H9 (cell line): ENCODE measurements at places on chromosomes 13 and 19.

- H3K27ac ChIP-seq: no peak overlapping the region
- H3K27me3 ChIP-seq: peaks cover 13% of the 10 kb centered on the region
- no peaks in the 10 kb centered on the region for H3K4me1 ChIP-seq
- H3K36me3 ChIP-seq: no peaks in the 10 kb centered on the region
- peak; percentile 47 for DNase-seq
- H3K4me3 ChIP-seq: no peak overlapping the region
Observed at GRCh38 chr13:28817204-28817603, 2.9 kb upstream of the MTUS2 start.

- H3K4me3 ChIP-seq: no peak overlapping the region
- H3K27ac ChIP-seq: no peak overlapping the region
- H3K4me1 ChIP-seq: 0 out of 2 replicates have a peak, but pooled peaks cover 5% of the 10 kb centered on the region
Observed at GRCh38 chr13:73913751-73914518, 220.3 kb downstream of the KLF12 start.

DNA sequence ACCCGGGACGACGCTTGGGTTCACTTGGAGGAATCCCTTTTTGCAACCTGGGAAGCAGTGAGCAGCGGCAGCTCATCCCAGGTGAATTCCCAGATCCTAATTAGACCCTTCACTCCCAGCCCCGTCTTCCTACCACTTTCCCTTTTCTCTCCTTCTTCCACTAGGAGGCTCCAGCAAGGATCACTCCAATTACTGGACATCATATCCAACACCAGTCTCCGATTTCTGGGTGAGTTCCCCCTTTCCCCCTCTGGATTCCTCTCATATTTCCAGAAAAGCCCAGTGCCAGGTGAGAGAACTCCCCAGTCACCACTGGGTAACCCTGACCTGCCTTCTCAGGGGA lies 17.1 kb upstream of the ZSCAN4 start:
- H3K4me1 ChIP-seq: peaks cover 4% of the 10 kb centered on the region; the same call in 1 of the 2 replicates
- H3K36me3 ChIP-seq: no peaks in the 10 kb centered on the region; the same call in 2 of the 3 replicates
- H3K27ac ChIP-seq: no peak overlapping the region
- no peak for DNase-seq

DNA sequence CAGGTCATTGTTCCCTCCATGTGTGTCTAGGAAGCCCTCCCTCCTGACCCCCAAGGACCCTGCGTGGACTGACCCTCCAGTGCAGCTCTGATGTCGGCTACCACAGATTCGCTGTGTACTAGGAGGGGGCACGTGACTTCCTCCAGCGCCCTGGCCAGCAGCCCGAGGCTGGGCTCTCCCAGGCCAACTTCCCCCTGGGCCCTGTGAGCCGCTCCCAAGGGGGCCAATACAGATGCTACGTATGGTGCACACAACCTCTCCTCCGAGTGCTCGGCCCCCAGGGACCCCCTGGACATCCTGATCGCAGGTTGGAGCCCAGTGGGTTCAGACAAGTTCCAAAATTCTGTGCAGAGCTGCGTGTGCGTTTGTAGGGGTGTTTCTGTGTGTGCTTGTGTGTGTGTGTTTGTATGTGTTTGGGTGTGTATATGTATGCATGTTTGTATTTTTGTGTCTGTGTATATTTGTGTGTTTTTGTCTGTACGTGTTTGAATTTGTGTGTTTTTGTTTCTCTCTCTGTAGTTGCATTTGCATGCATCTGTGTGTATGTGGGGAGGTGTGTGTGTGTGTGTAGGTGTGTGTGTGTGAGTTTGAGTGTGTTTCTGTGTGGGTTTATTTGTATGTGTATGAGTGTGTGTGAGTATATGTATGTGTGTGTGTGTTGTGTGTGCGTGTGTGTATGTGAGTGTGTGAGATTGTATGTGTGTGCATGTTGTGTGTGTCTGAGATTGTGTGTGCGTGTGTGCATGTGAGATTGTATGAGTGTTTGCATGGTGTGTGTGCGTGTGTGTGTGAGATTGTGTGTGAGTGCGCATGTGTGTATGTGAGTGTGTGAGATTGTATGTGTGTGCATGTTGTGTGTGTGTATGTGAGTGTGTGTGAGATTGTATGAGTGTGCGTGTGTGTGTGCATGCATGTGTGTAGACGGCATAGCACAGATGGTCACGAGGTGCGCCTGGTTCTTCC lies 21.4 kb upstream of the LILRA2 start:
- no peak for DNase-seq
- peaks cover 26% of the 10 kb centered on the region for H3K36me3 ChIP-seq
- H3K27ac ChIP-seq: no peak overlapping the region
- no peaks in the 10 kb centered on the region for H3K4me1 ChIP-seq

GRCh38 chr19:55384131-55384919 lies at the start of gene TMEM238:
Gene TMEM238 (minus strand): TSS chr19:55384292. CDS start chr19:55384259, 33 bp downstream.
- DNase-seq: no peak
- H3K4me1 ChIP-seq: peaks cover 8% of the 10 kb centered on the region

GRCh38 chr19:2982561-2982960 lies 5.2 kb downstream of the TLE6 start:
- H3K4me1 ChIP-seq: peaks cover 5% of the 10 kb centered on the region; the same call in 1 of the 2 replicates
- no peaks in the 10 kb centered on the region for H3K36me3 ChIP-seq
- no peaks in the 10 kb centered on the region for H3K27me3 ChIP-seq
- no peak overlapping the region for H3K27ac ChIP-seq
- H3K4me3 ChIP-seq: 0 out of 3 replicates have a peak overlapping the region, but pooled peaks have one; percentile 17

DNA sequence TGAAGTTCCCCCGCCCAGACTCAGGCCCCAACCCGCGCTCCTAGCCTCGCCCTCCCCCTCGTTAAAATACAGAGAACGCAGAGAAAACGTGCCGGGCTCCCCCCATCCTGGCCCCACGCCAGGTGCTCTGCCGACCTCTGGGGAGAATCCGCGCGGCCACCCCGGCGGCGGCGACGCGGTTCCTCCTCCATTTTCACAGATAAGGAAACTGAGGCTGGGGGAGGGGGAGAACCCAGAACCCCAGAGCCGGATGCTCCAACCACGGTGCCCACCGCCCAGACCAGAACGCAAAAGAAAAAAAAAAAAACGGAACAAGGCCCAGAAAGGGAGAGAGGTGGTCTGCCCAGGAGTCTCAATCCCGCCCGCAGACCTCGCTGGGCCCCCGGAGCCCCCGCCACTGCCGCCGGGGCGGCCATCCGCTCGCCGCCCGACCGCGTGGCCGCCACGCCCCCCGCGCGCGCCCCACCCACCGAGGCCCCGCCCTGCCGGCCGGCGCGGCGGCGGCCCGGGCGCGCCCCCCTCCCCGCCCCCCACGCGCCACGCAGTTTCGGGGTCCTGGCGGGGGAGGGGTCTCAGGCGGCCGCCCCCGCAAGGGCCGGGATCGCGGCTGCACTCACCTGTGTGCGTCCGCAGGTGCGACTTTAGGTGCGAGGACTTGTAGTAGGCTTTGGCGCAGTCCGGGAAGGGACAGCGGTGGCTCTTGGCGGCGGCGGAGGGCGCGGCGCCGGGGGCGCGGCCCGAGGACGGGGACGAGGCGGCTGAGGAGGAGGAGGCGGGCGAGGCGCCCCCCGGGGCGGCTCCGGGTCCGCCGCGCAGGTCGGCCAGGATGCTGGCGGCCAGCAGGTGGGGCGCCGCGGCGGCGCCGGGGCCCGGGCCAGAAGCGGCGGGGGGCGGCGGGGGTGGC lies 703 bp downstream of the KLF16 start:
- no peaks in the 10 kb centered on the region for H3K36me3 ChIP-seq
- no peaks in the 10 kb centered on the region; the same call in 1 of the 2 replicates for H3K27me3 ChIP-seq
- peaks cover 3% of the 10 kb centered on the region; the same call in 1 of the 2 replicates for H3K4me1 ChIP-seq
- H3K4me3 ChIP-seq: peak overlapping the region; percentile 86
- DNase-seq: no peak

DNA sequence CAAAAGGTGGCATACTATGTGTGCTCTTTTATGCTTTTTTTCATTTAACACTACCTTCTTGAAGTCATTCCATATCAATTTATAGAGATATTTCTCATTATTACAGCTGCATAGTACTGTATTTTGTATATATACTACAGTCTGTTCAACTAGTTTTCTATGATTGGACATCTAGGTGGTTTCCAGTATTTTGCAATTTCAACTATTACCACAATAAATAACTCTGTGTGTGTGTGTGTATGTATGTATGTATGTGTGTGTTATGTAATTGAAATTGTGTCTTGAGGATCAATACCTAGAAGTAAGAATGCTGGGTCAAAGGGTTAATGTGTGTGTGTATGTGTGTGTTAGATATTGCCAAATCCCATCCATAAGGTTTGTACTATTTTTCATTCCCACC lies 7.0 kb downstream of the LPAR6 start:
- no peak for DNase-seq
- no peaks in the 10 kb centered on the region for H3K27me3 ChIP-seq
- no peaks in the 10 kb centered on the region for H3K36me3 ChIP-seq
- H3K27ac ChIP-seq: no peak overlapping the region

GRCh38 chr19:3276341-3276799 lies 51.9 kb downstream of the CELF5 start:
- DNase-seq: peak; percentile 99
- no peak overlapping the region for H3K27ac ChIP-seq
- H3K36me3 ChIP-seq: no peaks in the 10 kb centered on the region
- H3K27me3 ChIP-seq: no peaks in the 10 kb centered on the region
- H3K4me1 ChIP-seq: 0 out of 2 replicates have a peak, but pooled peaks cover 3% of the 10 kb centered on the region

- peak; percentile 68 for DNase-seq
- H3K27ac ChIP-seq: no peak overlapping the region
- peaks cover 68% of the 10 kb centered on the region for H3K36me3 ChIP-seq
- H3K4me3 ChIP-seq: peak overlapping the region; percentile 92; the same call in 1 of the 2 replicates
Observed at GRCh38 chr19:44904426-44904994, 1.1 kb upstream of the APOE start.

DNA sequence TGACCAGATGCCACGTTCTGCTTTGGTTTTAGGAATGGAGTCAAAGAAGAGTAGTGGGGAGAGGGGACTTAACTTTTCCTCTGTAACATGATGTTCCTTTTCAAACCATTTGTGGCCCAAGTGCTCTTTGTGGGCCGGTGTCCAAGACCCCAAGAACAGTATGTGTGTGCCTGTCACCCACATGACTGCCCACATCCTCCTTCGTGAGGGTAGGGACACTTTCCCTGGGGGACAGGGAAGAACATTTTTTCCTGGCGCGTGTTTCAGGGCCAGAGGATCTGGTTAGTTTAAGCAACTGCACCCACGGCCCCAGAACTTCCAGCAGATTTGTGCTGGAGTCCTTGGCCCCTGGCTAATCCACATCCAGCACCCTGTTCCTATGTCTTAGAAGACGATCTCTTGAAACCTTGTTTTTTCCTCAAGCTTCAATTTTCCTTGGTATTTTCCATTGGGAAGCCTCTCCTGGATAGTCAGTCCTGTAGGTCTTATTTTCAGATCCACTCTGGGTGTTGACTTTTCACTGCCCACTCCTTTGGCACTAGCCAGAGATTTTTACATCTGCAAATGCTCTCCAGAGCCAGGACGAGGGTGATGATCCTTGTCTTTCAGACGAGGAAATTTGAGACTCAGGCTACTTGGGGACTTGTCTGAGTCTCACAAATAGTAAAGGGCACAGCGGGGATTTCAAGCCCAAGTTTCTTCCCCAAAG lies 10.8 kb upstream of the CCDC97 start:
- DNase-seq: no peak
- H3K4me3 ChIP-seq: no peak overlapping the region
- H3K27me3 ChIP-seq: no peaks in the 10 kb centered on the region; the same call in 1 of the 2 replicates

DNA sequence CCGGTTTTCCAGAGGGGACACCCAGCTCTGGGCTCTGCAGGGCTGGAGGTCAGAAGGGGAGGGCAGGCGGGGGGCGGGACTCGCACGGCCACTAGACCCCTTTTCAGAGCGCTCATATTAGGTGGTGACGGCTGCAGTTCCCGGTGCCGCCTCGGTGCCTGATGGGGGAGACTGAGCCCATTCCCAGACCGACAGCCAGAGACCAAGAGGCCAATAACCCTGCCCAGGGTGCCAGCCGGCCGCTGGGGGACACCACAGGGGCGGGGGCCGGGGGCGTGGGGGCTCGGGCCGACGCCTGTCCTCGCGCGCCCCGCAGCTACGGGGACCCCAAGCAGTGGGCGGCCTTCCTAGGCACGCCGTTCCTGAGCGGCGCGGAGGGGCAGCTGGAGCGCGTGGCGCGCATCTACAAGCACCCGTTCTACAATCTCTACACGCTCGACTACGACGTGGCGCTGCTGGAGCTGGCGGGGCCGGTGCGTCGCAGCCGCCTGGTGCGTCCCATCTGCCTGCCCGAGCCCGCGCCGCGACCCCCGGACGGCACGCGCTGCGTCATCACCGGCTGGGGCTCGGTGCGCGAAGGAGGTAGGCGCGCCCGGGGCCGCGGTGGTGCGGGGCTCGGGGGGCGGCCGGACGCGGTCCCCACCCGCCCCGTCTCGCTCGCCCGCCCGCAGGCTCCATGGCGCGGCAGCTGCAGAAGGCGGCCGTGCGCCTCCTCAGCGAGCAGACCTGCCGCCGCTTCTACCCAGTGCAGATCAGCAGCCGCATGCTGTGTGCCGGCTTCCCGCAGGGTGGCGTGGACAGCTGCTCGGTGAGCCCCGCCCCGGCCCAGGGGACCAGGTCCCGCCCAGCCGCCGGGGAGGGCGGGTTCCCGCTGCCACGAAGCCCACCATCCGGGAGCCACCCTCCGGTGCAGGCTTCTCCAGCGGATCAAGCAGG lies 2.4 kb downstream of the TIMM13 start:
- peaks cover 14% of the 10 kb centered on the region for H3K36me3 ChIP-seq
- no peaks in the 10 kb centered on the region; the same call in 1 of the 2 replicates for H3K4me1 ChIP-seq
- no peaks in the 10 kb centered on the region for H3K27me3 ChIP-seq
- peak; percentile 81 for DNase-seq
- H3K27ac ChIP-seq: no peak overlapping the region

- H3K27ac ChIP-seq: no peak overlapping the region
- H3K4me1 ChIP-seq: no peaks in the 10 kb centered on the region
- H3K27me3 ChIP-seq: no peaks in the 10 kb centered on the region
- DNase-seq: no peak
Observed at GRCh38 chr19:15259907-15260306, 27.7 kb upstream of the EPHX3 start.

- DNase-seq: no peak
- H3K27me3 ChIP-seq: no peaks in the 10 kb centered on the region
- H3K4me3 ChIP-seq: no peak overlapping the region
Observed at GRCh38 chr13:31909864-31910551, 121.6 kb upstream of the FRY start.

GRCh38 chr13:48530833-48531232 lies 2.0 kb downstream of the RCBTB2 start:
- no peaks in the 10 kb centered on the region for H3K27me3 ChIP-seq
- H3K36me3 ChIP-seq: no peaks in the 10 kb centered on the region
- DNase-seq: no peak
- no peak overlapping the region for H3K27ac ChIP-seq

GRCh38 chr13:49566461-49566860 lies 18.9 kb downstream of the RCBTB1 start:
- no peak for DNase-seq
- H3K4me3 ChIP-seq: no peak overlapping the region
- H3K27me3 ChIP-seq: no peaks in the 10 kb centered on the region
- H3K36me3 ChIP-seq: peaks cover 39% of the 10 kb centered on the region

DNA sequence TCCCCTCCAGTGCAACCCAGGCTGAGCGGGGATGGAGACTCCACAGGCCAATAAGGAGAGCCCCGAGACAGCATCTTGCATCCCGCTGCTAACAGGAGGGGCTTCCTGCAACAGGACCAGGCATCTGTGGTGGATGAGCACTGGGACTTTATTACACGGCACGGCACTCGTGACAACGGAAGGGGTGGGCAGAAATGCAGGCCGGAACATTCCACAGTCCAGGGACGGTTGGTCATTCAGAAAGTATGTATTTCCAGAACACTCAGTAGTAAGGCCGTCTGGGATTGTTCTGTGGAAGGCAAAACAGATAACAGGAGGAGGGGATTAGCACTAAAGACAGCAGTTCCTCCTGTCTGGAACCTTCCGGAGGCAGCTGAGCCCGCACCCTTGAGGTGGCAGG lies 3.3 kb upstream of the TM6SF2 start:
- no peaks in the 10 kb centered on the region; the same call in 1 of the 2 replicates for H3K4me1 ChIP-seq
- no peak for DNase-seq
- H3K27me3 ChIP-seq: no peaks in the 10 kb centered on the region
- H3K27ac ChIP-seq: no peak overlapping the region
- H3K4me3 ChIP-seq: no peak overlapping the region

GRCh38 chr19:42655748-42656147 lies 61.0 kb upstream of the CEACAM8 start:
- no peak overlapping the region for H3K27ac ChIP-seq
- H3K4me3 ChIP-seq: no peak overlapping the region
- H3K27me3 ChIP-seq: no peaks in the 10 kb centered on the region
- peaks cover 43% of the 10 kb centered on the region for H3K36me3 ChIP-seq
- no peak for DNase-seq
